Cortex of kidney (tissue), 1 donor: ENCODE measurements at places on chromosomes 11 and 22.

- DNase-seq, result no peak
These were observed 1.0 kb upstream of the TRIM44 start for GRCh38 chr11:35661534-35661933.

GRCh38 chr11:69905611-69906452 is 86.6 kb upstream of the FGF3 start:
- no peak for DNase-seq

DNA sequence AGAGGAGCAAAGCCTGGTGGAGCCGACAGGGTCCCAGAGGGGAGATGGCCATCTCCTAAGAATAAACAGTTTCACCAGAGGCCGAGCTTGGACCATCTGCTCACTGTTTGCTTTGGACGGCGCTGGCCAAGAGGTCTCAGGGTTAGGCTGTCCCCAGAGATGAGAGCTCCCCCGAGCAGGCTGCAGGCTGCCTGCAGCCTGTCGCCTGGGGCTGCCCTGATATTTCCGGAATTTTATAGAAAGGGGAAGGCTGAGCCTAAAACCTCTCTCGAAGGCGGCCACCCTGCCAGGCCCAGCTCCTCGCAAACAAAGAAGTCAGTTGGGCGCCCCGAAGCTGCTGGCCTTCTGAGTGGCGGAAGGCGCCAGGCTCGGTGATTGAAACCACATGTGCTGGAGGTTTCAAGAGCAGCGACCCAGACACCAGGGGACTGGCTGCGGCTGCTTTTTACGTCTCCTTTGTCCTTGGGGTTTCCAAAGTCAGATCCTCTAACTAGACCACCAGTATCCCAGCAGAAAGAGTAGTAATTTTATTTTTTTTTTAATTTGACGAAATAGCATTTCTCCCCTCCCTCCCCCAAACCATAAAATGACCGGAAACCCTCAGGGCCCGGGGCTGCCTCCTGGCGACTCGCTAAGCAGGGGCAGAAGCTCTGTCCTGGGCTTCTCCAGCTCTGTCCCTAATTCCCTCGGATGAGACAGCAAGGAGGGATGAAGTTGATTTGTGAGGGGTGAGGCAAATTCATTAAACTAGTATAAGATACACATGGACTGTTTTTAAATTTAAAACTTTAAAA is 57.4 kb downstream of the CLMP start:
- no peak for DNase-seq

DNA sequence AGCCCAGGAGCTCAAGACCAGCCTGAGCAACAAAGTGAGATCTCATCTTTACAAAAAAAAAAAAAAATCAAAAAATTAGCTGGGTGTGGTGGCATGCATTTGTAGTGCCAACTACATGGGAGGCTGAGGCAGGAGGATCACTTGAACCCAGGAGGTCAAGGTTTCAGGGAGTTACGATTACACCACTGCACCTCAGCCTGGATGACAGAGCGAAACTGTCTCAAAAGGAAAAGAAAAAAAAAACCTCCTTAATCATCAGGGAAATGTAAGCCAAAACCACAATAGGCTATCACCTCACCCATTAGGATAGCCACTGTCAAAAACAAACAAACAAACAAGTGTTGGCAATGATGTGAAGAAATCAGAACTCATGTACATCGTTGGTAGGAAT is 13.4 kb downstream of the DGCR2 start:
- DNase-seq, result no peak

- no peak for DNase-seq
These were observed 1.0 kb upstream of the PLAAT2 start for GRCh38 chr11:63564056-63564774.

DNA sequence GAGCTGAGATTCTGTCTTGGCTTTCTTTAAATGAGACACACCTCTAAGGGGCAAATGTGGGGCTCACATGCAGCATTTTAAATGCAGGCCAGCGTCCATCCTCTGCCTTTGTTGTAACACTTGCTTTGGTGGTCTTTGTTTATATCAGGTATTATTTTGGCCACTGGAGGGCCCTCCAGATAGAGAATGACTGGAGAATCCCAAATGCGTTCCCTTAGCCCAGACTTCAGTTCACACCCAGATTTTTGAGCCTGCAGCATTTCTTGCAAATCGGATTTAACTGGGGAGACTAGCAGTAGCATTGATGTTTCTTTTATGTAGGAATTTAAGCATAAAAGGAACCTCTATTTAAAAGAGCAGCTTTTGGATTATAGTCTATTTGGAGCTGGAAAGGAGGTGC is 200.2 kb upstream of the SORL1-AS1 start:
- DNase-seq, result no peak

DNA sequence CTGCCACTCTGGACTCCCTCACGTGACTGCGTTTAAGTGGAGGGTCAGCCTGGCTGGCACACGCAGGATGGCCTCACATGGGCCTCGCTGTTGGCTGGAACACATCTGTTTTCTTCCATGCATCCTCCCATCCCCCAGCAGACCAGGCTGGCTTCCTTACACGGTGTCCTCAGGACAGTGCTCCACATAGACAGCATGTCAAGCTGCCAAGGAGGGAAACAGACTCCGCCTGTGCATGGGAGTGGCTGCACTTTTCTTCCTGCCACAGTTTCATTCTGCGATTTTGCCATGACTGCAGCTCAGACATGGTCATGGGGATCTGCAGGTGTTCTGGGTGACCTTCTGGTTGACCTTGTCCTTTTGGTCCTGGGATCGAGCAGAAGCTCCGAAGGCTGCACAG is 344.2 kb downstream of the SHANK2 start:
- DNase-seq, result no peak

DNA sequence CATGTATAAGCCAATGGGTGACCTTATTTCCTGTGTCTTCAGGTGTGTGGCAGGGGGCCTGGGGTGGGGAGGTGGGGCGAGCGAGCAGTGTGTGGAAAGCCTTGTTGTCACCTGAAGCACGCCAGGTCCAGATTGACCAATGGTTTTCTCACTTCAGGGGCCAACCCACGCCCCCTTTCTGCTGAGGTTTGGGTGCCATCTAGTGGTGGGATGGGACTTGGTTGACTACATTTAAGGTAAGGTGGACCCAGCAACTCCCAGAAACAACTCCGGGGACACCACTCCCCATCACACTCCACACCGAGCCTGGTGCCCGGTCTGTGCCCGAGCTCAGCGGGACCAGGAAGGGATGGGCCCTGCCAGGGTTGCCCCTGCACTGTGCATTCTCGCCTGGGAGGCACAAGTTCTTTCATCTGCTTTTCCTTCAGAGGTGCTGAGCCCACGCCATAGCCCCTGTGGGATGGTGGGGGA is 40.0 kb downstream of the TPCN2 start:
- no peak for DNase-seq

GRCh38 chr11:46429717-46430116 is 38.1 kb upstream of the CHRM4 start:
- DNase-seq, result no peak

DNA sequence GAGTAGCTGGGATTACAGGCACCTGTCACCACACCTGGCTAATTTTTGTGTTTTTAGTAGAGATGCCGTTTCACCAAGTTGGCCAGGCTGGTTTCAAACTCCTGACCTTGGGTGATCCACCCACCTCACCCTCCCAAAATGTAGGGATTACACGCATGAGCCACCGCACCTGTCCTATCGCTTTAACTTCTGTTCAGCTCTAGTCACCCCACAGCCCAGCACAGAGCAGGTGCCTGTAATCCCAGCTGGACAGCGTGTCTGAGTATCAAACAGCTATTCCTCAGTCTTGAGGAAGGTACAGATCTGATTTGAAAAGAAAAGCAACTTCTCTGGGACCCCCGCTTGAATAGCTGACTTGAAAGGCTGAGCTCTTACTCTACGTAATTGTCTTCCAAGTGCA is 149.1 kb downstream of the CTTN start:
- no peak for DNase-seq

DNA sequence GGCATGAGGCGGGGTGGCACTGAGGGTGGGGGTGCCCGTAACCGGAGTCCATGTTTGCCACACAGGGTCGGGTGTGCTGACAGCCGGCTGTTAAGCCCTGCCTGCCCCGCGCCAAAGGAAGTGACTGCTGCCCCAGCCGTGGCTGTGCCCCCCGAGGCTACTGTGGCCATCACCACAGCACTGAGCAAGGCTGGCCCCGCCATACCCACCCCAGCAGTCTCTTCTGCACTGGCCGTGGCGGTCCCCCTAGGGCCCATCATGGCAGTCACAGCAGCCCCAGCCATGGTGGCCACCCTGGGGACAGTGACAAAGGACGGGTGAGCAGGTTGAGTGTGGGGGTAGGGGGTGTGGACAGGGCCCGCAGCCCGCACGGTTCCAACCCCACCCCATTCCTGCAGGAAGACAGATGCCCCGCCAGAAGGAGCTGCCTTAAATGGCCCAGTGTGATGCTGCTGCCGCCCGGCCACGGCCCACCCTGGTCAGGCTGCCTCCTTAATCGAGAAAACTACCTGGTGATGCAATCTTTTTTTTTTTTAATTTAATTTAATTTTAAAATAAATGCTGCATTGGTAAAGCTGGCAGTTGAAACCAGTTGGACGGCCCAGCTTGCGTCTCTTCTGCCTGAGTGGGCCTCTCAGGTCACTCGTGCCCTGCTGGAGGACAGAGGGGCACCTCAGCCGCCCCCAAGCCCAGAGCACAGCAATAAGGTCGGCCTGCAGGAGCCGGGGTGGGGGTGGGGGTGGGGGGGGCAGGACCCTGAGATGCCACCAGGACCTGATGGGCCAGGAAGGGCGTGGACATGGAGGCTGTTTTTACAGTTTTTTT is 30.8 kb downstream of the SBF1 start:
- no peak for DNase-seq

DNA sequence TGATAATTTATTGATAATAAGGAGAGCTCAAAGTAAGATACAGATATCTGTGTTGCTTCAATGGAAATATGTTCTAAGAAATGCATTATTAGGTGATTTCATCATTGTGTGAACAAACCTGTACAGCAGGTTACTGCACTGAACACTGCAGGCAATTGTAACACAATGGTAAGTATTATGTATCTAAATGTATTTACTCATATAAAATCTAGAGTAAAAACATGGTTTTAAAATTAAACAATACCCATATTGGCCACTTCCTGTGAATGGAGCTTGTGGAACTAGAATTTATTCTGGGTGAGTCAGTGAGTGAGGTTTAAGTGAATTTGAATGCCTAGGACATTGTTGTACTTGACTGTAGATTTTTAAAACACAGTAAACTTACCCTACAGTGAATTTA is 722.9 kb upstream of the RAG2 start:
- no peak for DNase-seq

DNA sequence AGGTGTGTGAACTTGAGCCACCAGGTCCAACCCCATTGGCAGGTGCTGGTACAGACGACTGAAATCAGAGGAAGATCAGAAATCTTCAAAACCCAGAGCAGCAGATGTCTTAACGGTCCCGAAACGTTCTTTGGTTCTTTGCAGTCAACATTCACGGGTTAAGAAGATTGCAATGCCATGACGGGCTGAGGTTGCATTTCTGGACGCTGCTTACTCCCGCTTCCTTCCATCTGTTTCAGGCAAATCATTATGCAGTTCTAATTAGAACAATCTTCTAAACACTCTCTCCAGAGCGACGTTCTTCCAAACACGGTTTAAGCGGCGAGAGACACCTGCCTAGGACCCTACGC is 492 bp upstream of the LUZP2 start:
- DNase-seq, result no peak

DNA sequence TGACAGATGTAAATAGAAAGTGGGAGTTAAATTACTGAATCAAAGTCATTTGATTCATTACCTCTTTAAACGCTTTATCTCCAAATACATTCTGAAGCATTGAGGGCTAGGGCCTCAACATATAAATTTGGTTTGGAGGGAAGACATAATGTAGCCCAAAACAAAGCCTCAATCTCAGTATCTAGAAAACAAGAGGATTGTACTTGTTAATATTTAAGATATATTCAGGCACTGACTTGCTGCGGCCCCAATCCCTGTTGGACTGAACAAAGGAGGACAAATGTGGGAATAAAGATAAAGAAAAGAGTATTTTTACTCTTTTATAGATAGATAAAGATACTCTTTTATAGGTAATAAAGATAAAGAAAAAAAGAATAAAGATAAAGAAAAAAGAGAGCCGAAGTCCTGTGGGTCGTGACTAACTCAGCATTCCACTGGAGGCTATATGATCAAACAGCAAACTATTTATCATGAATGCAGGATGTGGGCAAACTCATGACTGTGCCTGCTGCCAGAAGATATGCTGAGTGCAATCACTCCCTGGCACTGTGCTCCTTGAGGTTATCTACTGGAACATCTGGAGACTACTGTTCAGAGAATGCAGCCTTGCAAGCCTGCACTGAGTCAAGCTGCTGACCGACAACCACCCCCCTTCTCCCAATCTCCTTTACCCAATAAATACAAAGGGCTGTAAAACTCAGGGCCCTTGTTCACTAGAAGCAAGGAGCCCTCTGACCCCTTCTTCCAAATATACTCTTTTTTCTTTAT is 6.9 kb downstream of the OR10V1 start:
- no peak for DNase-seq

DNA sequence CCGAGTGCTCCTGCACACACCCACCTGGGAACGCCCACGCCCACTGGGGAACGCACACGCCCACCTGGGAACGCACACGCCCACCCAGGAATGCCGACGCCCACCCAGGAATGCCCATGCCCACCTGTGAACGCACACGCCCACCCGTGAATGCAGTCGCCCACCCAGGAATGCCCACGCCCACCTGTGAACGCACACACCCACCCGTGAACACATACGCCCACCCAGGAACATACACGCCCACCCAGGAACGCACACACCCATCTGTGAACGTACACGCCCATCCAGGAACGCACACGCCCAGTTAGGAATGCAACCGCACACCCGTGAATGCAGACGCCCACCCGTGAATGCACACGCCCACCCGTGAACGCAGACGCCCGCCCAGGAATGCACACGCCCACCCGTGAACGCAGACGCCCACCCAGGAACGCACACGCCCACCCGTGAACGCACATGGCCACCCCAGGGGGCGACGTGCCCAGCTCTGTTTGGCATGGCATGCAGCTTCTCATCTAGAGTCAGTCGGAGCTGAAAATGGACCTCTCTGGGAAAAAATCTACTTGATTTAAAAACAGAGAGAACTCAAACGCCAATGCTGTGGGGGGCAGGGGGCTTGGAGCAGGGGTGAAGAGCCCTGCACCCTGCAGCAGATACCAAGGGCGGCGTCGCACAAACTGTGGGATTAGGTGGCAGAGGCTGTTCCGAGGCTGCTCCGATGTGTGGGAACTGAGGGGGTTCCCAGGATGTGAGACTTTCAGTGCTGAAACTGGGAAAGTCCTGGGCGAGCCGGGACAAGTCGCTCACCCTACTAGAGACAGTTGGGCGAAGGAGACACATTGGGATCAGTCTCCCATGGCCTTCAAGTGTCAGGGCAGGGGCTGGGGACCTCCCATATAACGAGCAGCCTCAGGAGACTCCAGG is 83.3 kb downstream of the MYEOV start:
- no peak for DNase-seq

DNA sequence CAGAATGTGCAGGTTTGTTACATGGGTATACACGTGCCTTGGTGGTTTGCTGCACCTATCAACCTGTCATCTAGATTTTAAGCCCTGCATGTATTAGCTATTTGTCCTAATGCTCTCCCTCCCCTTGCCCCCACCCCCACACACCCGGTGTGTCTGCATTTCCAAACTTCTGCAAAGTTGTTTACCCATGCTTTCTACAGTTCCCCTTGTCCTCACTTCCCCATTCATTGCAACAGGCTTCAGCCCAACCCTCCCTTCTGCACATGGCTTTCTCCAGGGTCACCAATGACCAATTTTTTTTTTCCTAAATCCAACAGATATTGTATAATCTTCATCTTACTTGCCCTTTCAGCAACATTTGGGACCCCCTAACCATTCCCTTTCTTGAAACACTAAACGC is 32.0 kb upstream of the NUP50 start:
- DNase-seq, result no peak
